ENCODE measurements at places on chromosomes 4 and X. TPM values are rescaled to one million over a fixed set of nuclear protein-coding genes. Genes with fewer than 3 reads are reported as not detected.

GRCh38 chr4:40317916-40318658 is 17.0 kb upstream of the CHRNA9 start:
- DNase-seq: no peak

- DNase-seq: no peak
Measured at GRCh38 chr4:107902715-107903114, 28.6 kb upstream of the CYP2U1 start.

GRCh38 chr4:36385951-36386571 is 104.6 kb downstream of the DTHD1 start:
- DNase-seq: peak; percentile 12

DNA sequence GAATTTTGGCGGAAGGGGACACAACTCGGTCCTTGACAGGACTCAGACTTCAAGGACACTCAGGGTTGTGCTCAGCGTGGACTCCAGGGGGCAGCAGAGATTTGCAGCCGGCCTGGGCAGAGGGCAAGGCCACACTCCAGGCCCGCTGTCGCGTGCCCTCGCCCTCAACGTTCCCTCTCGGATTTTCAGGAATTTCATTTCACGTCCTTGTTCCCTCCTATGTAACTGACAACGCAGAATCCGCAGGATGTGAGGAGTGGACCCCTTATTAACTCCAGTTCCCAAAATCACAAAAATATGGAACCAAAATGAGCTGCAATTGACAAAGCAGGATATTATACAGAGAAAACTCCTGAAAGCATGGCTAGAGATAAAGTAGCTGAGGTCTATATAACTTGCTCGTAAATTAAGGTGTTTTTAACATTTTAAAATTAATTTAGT is 21.0 kb upstream of the DCTD start:
- peak; percentile 31 for DNase-seq

DNA sequence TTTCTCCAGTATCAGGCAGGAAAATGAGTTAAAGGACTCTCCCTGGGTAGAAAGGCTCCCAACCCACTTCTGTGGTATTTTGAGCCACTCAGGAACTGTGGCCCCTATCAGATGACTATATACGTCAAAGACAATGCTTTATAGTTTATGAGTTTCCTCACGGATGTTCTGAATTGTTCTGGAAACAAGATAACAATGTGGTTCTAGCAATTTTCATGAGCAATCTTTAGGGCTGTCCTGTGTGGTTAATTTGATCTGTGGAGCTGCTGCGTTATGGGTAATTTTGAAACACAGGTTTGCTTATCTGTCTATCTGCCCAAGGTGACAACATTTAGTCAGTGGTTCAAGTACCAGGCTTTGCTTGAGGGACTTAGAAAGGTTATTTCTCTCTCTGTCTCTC is 46.7 kb upstream of the IL2 start:
- no peak for DNase-seq

DNA sequence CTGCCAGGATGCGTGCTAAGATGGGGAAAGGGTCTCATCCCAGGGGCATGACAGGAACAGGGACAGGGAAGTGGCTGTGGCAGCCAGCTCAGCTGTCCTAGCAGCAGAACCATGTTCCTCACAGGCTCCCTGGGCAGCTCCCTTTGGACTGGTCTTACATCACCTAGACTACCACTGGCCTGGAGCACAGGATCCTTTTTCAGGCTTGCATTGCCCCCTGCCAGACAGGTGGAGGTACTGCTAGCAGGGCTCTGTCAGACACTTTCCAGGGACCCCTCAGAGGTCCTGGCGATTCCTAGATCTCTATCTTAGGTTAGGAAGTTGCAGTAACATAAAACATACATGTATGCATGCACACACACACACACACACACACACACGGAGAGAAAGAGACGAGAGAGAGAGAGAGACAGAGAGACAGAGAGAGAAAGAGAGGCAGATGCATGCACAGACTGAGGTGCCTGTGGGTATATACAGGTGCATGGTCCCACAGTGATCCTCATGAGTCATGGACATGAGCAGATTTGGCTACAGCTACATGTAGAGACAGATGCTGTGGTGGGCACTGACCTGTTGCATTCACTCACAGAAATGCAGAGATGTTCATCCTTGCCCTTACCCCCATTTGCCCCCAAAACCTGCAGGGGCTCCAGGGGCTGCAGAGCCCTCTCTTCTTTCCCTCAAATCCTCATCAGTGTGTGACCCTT is 63.6 kb downstream of the STARD8 start:
- DNase-seq: peak; percentile 16

ZDHHC9 gene
- polyA plus RNA-seq: 67.4 TPM

TEX13B gene
- polyA plus RNA-seq: not detected

TMEM47 gene
- polyA plus RNA-seq: 8.9 TPM

Data from large intestine (tissue), 12 donors.